T-helper 2 cell (primary cell): ENCODE measurements at places on chromosomes 6 and 20.

DNA sequence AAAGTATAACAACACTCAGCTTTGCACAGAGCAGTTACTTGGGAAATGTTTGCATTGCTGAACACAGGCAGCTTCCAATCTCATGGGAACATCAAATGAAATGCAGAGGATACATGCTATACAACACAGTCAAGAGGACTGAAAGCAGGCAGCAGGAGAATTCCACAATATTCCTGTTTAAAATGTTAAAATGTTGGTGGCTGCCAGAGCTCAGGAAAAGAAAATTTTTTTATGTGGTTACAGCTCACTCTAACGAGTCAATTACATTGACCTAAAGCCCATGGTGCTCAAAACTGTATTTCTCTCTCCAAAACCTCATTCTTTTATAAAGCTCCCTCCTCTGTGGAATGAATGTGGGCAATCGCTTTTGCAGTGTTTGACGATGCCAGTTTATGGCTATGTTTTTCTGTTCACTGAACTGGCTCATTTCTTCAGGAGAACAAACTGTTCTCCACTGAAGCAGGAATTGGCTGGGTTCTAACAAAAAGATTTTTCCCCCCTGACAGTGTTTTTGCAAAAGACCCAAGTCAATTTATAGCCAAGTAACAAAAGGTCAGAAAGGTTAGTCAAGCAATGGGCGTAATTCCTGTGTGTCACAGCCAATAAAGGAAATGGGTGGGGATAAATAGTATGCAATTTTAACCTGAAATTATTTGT is 69.0 kb downstream of the ZHX3 start:
- DNase-seq, result no peak

DNA sequence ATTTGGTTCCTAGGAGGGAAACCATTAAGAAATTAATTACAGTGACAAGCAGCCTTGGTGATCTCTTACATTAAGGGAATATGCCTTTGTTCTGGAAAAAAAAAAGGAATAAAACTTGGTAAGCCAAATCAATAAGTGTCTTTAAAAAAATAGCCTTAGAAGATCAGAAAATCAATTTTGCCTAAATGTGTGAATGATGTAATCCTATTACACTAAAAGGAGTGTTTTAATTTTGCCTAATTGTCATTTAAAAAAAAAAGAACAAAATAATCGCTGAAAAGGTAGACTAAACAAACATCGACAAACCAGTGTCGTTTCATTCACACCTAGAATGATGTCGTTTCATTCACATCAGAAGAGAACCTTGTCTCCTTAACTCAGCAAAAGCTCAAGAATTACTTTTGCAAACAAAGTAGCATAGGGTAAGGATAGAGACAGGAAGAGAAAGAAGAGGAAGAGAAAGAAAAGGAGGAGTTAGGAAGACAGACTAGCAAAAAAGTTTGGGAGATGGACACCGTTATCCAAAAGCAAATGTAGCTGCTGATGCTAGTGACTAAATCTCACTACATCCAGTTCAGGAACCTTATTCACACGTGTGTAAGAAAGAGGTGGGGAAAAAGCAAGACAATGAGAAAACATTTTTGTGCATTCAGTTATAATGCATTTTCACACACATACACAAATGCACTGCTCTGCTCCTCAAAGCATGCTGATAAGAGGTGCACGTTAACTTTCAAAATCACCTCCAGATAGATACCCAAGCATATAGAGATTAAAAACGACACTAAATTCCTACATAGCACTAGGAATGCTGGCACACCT is 60.6 kb downstream of the HIVEP2 start:
- DNase-seq, result no peak

- no peak for DNase-seq
Observed at GRCh38 chr20:39611901-39612300, 649.8 kb downstream of the DHX35 start.

DNA sequence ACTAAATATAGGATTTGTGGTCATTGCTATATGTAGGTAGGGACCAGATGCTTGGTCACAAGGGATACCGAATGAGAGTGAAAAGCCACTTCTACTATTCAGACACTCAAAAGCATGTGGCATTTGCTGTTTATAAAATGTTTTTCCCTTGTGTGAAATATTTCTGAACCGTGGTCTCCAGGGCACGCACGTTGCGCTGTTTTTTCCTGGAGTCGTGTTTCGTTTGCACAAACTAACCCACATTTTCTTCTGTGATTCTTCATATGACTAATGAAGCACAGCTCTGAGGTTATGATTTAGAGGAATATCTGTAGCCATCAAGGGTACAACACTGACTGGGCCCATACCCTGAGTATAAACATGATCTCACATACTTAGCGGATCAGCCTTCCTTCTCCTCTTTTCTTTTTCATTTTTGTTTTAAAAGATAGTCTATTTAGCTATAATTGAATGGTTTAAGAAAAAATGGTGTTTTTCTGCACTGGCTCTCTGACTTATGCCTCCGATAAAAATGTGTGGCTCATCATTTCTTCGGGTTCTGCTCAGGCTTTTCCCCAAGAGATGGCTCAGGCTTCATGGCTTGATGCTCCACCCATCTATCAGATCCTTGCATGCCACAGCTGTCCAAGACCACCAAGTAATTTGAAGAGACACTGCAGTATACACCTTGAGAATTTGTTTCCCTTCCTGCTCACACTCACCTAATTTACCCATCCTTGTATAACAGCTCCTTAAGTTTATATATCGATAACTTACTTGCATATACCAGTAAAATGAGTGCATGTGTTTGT is 59.9 kb upstream of the HBS1L start:
- no peak for DNase-seq

GRCh38 chr6:165231581-165232561 is 77.5 kb downstream of the C6orf118 start:
- no peak for DNase-seq

- no peak for DNase-seq
Observed at GRCh38 chr20:17867131-17867925, 101.3 kb downstream of the SNX5 start.

- DNase-seq, result no peak
Observed at GRCh38 chr20:13117200-13117599, 103.9 kb upstream of the ISM1 start.

DNA sequence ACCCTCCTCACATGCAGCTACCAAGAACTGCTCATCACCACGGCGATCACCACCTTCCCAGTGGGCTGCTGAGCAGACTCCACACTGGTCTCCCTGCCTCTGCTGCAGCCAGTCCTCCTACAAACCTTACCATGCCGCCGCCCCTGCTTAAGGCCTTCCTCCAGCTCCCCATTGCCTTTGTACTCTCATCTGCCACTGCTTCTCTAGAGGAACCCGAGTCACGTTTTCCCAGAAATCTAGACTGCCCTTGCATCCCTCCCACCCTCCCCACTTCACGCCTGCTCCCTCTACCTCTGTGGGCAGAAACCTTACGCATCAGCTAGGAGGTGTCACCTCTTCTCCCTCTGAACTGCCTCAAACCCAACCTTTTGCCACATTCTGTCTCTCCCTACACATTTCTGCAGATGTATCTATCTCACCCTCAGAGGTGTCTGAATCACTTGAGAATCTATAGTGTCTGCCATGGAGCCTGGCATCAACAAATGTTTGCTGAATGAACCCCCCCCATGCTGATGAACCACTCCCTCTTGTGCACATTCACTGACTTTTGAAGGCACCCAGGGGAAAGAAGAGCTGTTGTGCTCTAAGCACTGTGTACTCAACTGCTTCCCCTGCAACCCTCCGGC is 4.3 kb downstream of the E2F1 start:
- no peak for DNase-seq

- no peak for DNase-seq
Observed at GRCh38 chr6:119880840-119881239, 531.3 kb upstream of the MAN1A1 start.

GRCh38 chr6:11404838-11405237 is 132.7 kb upstream of the TMEM170B start:
- DNase-seq, result no peak

- no peak for DNase-seq
Observed at GRCh38 chr6:52504782-52505136, 72.1 kb downstream of the TRAM2 start.

- DNase-seq, result no peak
Observed at GRCh38 chr20:5141615-5142014, 14.8 kb downstream of the CDS2 start.

GRCh38 chr6:85669735-85670194 is 27.1 kb upstream of the SYNCRIP start:
- DNase-seq, result peak; percentile 7
